ENCODE measurements at places on chromosomes 2 and 18.

GRCh38 chr2:122322815-122323214 is 567.4 kb downstream of the TSN start:
- no peak for DNase-seq

- DNase-seq: no peak
Measured at GRCh38 chr2:188976545-188977268, 2.5 kb downstream of the COL3A1 start.

GRCh38 chr2:11477994-11478393 is 12.0 kb upstream of the E2F6 start:
- DNase-seq: peak; percentile 98

DNA sequence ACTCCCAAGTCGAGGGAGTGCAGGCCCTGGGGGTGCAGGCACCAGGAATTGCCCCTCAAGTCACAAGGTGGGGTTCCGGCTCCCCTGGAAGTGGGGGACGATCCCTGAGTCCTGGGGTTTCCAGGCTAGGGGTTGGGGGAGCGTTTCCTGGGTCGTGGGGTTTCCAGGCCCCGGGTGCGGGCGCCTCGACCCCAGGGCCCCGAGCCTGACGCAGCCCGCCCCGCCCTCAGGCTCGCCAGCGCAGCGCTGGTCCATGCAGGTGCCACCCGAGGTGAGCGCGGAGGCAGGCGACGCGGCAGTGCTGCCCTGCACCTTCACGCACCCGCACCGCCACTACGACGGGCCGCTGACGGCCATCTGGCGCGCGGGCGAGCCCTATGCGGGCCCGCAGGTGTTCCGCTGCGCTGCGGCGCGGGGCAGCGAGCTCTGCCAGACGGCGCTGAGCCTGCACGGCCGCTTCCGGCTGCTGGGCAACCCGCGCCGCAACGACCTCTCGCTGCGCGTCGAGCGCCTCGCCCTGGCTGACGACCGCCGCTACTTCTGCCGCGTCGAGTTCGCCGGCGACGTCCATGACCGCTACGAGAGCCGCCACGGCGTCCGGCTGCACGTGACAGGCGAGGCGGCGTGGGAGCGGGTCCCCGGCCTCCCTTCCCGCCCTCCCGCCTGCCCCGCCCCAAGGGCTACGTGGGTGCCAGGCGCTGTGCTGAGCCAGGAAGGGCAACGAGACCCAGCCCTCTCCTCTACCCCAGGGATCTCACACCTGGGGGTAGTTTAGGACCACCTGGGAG is 12.0 kb downstream of the SIGLEC15 start:
- no peak for DNase-seq

- DNase-seq: peak; percentile 75
Measured at GRCh38 chr2:98348066-98348561, 1.9 kb downstream of the CNGA3 start.

GRCh38 chr2:121736140-121736461 is 574 bp downstream of the NIFK start:
- no peak for DNase-seq

DNA sequence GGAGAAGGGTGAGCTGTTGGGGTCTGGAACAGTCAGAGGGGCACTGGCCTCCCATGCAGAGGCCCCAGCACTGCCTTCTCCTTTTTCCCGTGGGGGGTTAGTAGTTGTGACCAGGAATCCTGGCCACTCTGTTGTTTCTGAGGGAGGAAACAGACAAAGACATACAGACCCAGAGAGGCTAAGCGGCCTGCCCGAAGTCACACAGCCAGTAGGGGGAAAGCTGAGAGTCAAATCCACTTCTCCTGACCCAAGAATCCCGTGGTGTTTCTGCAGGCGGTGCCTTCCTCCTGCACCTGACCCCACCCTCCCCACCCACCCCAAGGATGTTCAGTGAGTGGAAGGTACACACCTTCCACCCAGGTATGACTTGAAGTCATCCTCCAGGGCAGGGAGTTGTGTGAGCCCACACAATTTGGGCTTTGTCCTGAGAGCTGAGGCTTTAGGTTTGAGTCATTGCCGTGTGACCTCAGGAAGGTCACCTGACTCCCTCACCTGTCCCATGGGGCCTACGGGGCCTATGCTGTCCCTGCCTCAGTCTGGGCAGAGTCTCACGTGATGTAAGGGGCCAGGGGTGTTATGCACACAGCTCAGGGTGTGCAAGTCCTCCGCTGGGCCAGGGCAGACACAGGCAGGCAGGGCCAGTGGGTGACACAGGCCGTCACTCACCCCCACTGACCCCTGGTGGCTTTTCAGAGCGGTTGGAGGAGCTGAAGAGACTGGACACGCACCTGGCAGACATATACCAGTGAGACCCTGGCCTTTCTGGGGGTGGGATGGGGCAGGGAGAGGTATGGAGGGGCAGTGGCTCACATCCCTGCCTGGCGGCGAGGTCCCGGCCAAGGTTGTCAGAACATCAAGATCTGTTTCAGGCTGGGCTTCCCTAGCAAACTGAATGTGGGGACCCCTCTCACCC is 5.0 kb downstream of the NT5DC4 start:
- DNase-seq: no peak

DNA sequence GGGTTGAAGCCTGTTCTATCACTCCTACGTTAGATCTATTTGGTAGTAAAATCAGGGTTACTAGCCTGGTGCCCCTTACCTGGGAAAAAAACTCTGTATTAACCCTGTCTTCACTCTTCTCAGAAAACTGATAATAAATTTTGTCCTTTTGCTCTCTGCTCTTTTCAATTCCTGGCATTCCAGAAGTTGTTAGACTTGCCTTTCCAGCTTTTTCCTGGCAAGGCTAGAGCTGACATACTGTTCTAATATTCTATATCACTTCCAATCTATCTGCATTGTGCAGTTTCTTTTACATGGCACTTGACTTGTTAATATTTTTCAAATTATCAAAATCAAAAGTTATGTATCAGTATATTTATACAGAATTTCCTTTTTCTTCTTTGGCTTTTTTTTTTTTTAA is 162.2 kb downstream of the FIGN start:
- no peak for DNase-seq

- no peak for DNase-seq
Measured at GRCh38 chr2:80019571-80020460, 284.7 kb downstream of the LRRTM1 start.

DNA sequence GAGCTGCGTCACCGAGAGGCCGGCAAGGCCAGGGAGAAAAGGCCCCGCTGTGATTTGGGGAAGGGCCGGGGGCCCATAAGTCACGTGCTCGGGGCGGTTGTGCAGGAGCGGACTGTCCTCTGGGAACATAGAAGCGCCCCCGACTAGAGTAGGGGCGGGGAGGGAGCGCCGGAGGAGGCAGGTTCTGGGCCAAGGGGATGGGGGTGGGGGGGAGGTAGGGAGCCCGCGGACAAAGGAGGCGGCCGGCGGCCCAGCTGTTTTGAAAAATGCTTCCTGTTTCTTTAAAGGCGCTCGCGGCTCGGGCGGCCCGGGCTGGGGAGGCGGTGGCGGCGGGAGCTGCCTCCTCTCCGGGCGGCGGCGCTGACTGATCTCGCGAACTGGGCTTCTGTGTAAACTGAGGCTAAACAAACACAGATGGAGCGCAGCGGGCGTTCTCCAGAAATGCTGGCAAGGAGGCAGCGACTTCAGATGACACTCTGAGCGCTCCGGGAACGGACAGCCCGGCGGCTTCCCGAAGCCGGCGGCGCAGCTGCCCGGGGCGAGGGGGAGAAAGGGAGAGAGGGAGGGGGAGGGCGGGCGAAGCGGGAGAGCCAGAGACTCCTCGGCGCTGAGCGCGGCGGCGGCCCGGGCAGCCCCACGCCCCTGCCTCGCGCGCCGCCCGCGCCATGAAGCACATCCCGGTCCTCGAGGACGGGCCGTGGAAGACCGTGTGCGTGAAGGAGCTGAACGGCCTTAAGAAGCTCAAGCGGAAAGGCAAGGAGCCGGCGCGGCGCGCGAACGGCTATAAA is at the start of gene ATOH8:
ATOH8 (plus strand) TSS at position 467 of the 788 bp plus-strand sequence; CDS start at position 666, 199 bp downstream.
- DNase-seq: peak; percentile 50

- no peak for DNase-seq
Measured at GRCh38 chr2:238238766-238239542, 884 bp downstream of the HES6 start.

GRCh38 chr18:77061946-77062517 is 70.6 kb downstream of the MBP start:
- DNase-seq: no peak

GRCh38 chr2:122471753-122472152 is 716.3 kb downstream of the TSN start:
- no peak for DNase-seq

DNA sequence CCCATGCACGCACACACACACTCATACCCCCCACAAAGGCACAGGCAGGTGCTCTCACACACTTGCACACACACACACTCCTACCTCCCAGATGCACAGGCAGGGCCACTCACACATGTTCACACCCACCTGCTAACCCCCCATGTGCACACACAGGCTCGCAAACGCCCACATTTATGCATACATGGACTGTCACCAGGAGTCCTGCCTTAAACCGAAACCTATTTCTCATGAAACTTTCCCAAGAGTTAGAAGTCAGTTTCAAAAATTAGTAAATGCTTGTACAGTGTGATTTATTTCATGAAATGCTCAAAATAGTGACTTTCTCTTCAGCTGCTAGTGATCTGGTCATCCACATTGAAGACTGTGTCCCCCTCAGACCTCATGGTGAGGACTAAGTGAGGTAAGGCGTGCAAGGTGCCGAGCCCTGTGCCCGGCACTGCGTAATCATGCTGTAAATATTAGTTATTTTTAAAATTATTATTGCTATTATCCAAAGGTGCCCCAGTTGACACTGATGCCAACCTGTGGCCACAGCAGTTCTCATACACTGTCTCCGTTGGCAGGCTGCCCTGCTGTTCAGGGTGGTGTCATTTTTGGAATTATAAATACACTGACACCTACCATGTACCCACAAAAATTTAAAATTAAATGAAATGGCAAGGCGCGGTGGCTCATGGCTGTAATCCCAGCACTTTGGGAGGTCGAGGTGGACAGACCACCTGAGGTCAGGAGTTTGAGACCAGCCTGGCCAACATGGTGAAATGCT is 12.4 kb downstream of the CNNM4 start:
- DNase-seq: no peak

DNA sequence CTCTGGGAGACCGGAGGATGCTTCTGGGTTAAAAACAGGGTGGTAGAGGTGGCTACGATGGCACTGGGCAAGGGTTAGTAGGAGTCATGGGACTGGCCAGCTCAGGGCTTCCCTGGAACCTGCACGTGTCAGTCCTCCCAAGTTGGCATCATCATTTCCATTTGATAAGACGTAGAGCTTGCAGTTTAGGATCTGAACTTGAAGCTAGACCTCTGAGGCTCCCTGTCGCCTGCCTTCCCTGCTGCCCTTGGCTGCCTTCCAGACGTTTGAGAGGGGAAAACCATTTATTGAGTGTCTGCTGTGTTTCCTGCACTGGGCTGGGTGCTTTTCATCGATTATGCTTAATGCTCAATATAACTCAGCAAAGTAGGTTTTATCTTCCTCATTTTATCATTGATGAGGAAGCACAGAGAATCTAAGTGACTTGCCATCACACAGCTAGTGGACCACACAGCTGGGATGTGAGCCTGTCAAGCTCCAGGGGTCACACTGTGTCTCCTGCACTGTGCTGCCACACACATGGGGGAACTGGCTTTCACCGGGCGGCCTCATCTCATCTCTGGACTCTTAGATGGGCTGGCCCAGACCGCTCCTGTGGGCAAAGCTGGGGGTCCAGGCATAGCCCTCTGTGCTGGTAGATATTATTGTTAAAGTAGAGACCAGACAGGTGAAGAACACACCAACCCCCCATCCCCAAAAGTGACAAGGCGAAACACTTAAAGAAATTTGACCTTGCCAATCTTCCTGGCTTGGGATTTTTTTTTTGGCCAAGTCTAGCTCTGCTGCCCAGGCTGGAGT is 7.8 kb downstream of the NT5DC4 start:
- no peak for DNase-seq

DNA sequence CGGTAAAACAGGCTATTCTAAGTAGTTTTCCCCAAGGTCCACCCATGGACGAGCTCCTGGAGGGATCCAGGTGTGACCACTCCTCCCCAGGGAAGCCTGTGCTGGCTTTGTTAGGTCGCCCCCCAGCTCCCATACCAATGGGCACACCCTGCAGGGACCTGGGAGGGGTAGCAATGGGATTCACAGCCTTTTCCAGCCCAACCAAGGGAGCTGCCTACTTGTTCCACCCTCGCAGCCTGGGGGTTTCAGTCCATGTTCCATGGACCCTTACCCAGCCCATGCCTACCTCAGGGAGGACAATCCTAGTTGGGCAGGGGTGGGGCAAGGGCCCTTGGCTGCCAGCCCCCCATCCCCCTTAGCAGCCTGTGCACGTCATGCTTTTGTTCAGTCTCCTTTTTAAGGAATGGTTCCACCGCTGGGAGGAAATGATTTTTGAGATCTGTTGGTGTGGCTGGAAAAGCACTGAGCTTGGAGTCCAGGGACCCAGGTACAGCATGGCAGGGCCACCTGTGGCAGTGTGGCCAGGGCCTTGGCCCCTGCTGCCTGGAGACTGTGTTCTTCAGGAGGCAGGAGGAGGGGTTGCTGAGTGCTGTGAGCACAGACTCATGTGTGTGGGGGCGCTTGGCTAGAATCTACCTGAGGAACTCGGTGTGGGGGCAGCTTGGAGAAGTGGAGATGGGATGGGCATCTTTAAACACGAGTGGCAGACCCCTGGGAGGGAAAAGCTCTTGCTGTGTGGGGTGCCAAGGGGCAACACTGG is 166.8 kb downstream of the TWIST2 start:
- no peak for DNase-seq

DNA sequence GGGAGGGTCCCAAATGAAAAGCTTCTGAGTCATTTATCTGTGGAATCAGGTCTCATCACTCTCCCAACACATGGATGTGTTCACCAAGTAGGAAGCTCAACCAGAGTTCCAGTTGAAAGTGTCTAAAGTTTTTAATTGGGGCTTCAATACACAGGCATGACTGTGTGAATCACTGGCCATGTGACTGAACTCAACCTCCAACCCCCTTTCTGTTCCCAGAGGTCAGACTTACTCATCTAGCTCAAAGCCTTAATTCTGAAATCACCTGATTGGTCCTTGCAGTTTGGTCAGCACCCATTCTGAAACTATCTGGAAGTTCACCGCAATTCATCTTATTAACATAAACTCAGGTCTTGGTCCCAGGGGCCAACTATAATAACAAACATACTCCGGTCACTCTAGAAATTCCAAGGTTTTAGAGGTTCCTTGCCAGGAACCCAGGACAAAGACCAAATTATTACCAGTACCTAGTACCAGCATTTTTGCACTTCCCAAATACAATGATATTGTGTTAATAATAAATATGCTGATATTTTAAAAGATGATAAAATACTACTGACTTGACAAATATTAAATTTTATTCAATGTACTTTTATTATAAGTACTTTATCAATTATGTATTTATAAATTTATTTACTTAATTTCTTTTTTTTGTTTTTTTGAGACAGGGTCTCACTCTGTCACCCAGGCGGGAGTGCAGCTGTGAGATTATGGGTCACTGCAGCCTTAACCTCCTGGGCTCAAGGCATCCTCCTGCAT is 10.7 kb upstream of the RBM45 start:
- no peak for DNase-seq

Data from NCI-H1694 (cell line).